Stimulated activated CD8-positive, alpha-beta memory T cell treated with anti-CD3 and anti-CD28 coated beads, Interleukin-4, amount 100 ng/mL, for 1 hour (primary cell): ENCODE measurements at places on chromosomes 13 and 19.

DNA sequence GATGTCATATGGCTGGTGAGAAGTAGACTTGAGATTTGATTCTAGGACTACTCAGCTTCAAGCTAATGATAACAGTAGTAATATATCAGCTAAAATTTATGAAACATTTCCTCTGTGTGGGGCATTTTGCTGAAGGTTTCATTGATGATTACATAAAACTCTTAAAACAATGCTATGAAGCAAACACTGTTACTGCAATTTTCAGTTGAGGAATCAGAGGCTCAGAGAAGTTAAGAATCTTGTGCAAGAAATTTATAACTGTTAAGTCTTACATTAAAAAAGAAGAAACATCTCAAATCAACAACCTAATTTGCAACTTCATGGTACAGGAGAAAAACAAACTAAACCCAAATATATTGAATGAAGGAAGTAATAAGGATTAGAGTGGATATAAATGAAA, 10.3 kb downstream of the CEACAM8 start:
- DNase-seq: no peak

GRCh38 chr19:3361384-3362216, 4.8 kb upstream of the NFIC start:
- DNase-seq: no peak

GRCh38 chr19:15265850-15266248, 33.6 kb upstream of the EPHX3 start:
- no peak for DNase-seq

DNA sequence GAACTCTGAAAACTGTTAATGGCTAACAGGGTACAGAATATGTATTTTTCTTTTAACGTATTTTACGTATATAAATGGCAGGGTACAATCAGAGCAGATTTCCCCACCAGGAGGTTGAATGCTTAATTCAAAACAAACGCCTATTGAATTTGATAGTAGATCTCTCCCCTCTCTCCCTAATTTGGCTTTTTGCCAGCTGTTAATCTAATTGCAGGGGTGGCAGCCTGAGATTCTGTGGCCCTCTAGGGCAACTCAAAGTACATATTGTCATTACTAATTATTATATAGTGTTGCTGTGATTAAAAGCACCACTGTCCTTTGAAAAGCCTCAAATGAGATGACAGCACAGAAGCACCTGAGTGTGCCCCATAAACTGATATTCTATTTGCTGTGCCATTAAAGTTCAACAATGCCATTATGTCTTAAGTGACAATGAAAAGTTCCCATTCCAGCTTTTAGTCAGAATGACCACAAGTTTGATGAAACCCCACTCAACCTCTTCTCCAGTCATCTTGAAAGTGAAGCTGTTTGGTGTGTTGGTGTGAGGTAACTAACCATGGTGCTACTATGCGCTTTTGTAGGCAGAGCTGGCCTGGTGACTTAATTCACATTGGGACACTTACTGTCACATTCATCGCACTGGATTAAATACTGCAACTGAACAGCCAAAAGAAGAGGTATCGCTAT, 351.4 kb downstream of the KCNRG start:
- DNase-seq: no peak

DNA sequence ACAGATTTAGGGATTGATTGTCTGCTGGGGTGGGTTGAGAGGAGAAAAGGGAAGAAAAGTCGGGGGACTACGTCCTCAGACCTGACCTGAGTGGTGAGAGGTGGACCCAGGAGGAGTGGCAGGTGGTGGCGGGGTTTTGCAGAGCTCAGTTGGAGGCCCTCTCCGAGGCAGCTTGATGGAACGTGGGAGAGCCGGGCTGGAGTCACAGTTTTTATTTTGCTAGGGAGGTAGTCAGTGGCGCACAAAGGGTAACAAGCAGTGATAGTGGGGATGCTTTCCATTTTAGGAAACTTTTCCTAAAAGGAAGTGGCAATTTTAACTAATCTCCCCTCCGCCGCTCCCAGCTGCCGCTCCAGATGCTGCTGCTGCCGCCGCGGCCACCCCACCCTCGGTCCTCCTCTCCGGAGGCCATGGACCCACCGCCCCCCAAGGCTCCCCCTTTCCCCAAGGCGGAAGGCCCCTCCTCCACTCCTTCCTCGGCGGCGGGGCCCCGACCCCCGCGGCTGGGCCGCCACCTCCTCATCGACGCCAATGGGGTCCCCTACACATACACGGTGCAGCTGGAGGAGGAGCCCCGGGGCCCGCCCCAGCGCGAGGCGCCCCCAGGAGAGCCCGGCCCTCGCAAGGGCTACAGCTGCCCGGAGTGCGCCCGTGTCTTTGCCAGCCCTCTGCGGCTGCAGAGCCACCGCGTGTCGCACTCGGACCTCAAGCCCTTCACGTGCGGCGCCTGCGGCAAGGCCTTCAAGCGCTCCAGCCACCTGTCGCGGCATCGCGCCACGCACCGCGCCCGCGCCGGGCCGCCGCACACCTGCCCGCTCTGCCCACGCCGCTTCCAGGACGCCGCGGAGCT, 1.1 kb upstream of the ZNF581 start:
- DNase-seq: no peak

DNA sequence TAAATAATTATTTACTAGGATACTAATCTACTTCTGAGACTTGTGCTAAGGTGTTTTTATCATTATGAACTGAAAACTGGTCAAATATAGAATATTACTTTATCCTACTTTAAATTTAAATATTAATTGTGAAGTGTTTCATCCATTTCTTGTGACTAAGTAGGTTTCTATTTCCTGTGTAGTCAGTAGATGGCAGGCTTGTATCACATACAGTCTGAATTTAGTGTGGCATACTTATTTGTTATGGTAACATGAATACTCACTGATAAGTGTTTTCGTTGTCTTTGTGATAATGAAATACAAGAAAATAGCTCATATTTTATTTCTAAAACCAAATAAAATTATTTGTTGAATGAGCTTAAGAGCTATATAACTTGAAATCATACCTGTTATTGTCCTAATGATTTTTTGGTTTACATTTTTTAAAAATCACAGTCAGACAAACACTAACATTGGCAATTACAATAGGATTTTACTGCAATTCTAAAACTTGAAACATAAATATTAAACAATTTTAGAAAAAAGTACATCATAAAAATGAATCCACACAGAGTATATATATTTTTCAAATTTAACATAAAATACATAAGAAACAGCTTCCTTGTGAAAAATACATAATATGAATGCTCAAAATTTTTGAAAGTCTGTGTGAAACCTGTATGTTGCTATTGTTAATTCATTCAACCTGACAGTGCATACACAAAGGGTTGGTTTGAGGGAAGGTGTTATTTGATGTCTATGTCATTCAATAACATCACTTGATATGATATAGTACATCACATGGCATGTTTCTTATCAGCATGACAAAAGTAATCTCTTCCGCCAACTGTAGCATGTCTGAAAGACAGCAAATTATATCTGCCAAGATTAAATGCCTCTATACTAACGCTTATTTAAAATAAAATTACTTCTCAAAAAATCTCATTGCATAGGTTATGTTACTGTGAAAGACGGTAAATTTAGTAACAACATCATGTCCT, 904.8 kb upstream of the PCDH20 start:
- no peak for DNase-seq

DNA sequence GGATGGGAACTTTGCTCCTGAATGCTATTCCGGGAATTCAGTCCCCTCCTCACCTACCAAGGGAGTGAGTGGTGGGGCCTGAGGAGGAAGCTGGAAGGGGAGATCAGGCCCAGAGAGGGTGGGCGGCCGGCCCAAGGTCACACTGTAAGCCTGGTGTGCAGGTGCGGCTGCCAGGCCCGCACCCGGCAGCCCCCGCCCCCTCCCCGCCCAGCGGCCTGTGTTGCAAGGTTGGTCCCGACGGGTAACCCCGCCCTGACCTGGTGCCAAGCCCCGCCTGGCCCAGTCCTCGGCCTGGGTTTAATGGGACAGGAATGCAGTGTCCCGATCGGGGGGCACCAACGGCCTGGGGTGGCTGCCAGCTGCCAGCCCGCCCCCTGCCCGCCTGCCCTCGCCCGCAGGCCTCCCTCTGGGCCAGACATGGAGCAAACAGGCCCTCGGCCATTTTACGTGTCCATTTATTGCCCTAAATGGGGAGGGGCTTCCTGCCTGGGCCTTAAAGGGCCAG, 5.5 kb downstream of the ZBTB7A start:
- no peak for DNase-seq

GRCh38 chr13:112792511-112792910, 102.7 kb downstream of the ATP11A start:
- DNase-seq: no peak

DNA sequence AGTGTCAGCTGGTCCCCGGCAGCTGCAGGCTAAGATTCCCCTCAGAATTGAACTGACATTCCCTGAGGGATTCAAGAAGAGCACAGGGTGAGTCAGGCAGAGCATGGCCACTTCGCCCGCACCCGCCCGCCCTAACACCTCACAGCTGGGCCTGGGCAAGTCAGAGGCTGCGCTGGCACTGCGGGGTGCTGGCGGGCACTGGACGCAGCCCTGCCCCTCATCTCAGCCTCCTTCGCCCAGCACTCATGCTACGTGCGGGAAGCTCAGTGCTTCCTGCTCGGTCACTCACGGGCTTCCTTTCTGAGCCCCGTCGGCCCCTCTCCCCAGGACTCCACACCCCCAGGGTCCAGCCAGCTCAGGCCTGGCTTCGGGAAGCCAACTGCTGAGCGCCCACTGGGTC, 56.9 kb downstream of the MLLT1 start:
- no peak for DNase-seq

- DNase-seq: no peak
Measured at GRCh38 chr19:30545752-30546151, 173.6 kb downstream of the ZNF536 start.

DNA sequence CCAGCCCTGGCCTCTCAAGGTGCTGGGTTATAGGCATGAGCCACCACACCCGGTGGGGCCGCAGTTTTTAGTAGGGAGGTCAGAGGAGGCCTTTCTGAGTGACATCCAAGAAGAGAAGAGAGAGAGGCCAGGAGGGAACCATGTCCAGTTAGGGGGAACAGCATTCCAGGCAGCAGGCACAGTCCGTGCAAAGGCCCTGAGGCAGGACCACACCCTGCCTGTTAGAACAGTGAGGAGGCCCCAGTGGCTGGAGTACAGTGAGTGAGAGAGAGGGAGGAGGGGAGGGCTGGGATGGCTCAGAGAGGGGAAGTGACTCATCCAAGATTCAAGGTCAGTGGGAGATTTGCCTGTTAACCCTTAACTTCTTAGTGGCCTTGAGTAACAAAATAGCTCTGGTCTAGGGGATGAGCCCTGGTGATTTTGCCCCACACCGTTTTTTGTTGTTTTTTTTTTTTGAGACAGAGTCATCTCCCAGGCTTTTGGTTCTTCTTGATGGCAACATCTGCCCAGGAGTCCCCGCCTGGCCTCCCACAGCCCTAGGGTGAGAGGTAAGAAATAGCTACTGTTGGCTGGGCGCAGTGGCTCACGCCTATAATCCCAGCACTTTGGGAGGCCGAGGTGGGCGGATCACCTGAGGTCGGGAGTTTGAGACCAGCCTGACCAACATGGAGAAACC, 2.7 kb upstream of the PLIN3 start:
- no peak for DNase-seq

GRCh38 chr19:48196321-48196763, 25.9 kb downstream of the ZSWIM9 start:
- no peak for DNase-seq

DNA sequence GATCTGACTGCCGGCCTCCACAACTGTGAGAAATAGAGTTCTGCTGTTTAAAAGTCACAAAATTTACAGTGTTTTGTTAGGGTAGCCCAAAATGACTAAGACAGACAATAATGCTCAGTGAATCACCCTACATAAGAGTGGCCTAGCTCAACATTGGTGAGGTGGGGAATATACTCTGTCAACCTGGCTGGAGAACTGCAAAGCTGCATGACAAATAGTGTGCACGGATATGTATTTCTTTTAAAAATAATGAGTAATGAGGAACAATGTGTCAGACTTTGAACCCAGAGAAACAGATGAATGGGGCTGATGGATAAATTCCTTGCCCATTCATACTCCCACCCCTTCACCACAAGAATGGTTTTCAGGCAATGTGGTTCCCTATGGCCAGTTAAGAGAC, 372.4 kb downstream of the SUCLA2 start:
- no peak for DNase-seq

GRCh38 chr19:1049800-1050199, 9.9 kb downstream of the ABCA7 start:
- no peak for DNase-seq

DNA sequence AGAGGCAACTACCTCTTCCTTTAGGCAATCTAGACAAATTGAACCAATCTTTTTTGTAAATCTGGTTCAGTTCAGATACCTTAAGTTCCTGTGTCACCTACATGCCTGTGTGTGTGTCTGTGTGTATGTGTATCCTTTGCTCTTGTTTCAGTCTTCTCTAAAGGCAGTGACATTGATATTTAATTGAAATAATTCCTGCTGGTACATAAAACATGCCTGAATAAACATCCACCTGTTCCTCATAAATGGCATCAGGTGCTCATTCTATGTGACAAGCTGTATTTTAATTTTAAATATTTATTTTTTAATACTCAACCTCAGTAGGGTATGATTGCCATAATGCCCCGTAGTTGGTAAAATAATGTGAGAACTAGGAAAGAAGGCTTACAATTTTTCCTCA, 1606.4 kb upstream of the PRR20A start:
- no peak for DNase-seq

DNA sequence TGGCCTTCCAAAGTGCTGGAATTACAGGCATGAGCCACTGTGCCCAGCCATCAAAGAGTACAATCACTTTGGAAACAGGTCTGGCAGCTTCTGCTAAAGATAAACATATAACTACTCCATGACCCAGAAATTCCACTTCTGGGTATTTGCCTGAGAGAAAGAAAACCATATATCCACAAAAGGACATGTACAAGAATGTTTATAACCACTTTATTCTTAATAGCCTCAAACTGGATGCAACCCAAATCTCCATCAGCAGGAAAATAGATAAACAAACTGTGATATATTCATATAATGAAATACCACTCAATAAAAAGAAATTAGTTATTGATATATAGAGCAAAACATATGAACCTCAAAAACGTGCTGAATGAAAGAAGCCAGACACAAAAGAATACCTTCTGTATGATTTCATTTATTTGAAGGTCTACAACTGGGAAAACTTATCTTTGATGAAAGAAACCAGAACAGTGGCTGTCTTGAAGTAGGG, 40.5 kb downstream of the TEX26 start:
- no peak for DNase-seq

- DNase-seq: no peak
Measured at GRCh38 chr13:106464076-106464475, 71.4 kb downstream of the EFNB2 start.

- DNase-seq: no peak
Measured at GRCh38 chr13:29702912-29703351, 107.4 kb upstream of the SLC7A1 start.

DNA sequence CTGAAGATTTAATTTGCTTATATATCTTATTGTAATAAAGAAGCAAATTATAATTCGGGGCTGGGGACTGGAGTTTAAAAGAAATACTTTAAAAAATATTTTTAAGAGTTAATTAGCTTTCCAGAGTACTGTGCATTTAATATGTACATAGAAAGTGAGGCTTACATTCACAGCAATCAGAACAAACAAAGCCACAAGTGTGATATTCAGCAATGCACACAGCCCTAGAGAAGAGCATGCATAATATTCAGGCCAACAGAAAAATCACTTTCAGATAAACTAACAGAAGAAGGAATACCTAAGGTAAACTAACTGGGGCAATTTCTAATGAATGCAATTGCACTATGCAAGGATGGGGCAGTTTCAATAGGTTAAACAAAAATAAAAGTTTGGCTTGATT, 241.8 kb downstream of the GPC6 start:
- no peak for DNase-seq
